CD4-positive, alpha-beta T cell treated with Interleukin-15 for 4 hours (primary cell): ENCODE measurements at places on chromosomes 7 and 10.

DNA sequence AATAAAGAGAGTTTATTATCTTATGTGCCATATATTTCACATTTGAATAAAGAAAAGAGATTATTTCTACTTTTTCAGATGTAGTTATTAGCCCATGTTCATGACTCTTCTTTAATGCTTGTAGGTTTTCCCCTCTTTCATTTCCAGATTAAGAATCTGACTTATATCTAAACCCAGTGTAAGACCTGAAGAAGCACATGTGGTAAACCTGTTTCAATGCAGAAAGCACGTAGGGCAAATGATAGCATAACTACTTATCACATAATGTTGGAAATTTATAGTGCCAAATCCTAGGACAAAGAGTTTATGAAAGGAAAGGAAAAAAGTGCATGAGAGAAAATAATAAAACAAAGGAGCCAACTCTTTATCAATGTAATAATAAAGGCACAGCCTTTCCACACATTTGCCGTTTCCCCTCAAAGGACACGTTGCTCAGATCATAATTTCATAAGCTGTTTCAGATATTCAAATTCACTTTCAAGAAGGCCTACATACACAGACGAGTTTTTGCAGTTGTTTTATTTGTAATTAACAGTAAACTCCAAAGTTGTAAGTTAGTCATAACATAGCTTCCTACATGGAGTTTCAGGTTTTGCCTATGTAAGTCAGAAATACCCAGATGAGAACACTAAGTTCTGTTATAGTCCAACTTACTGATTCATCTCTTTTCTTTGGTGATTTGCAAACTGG lies 88.8 kb upstream of the MDFIC start:
- DNase-seq: no peak

- DNase-seq: no peak
These were observed 56.2 kb upstream of the MGMT start for GRCh38 chr10:129410688-129411392.

GRCh38 chr10:46522295-46523118 lies 34.0 kb downstream of the GPRIN2 start:
- DNase-seq: no peak

- no peak for DNase-seq
These were observed 65.2 kb upstream of the FAM20C start for GRCh38 chr7:127064-127598.

- DNase-seq: no peak
These were observed 149.7 kb downstream of the WNT2 start for GRCh38 chr7:117173035-117173770.

DNA sequence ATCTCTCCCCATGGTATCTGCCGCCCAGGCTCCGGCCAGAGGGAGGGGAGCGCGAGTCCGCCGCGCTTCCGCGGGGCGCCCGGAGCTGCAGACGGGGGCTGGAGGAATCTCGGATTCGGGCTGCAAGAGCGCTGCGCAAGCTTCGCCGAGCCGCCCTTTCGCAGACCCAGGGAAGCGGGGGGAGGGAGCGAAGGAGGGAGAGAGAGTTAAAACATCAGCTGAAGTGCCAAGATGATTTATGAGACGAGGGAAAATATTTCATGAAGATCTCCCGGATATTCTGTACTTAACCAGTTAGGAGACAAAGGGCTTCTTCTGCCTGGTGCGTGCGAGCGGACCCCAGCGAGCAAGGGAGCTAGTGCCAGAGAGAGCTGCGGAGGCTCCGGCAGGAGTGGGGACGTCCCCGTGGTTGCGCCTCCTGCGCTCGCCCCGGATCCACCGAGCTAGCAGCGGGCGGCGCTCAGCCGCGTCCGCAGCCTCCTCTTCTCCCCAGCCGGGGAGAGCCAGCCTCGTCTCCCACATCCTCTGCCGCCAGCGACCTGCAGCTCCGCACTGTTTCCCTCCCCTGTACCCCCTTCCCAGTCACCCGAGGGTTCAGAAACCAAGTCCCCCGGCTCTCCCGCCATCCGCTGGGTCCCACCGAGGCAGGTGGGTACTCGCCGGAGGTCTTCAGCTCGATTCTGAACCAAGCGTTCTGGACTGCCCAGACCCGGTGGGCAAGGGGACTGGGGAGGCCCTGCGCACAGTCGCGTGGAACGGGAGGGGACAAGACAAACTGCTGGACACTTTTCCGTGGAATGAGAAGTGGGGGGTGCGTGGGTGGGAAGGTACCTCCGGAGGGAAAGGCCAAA lies 1.0 kb upstream of the PAX2 start:
- DNase-seq: no peak

- DNase-seq: no peak
These were observed 95.2 kb downstream of the WDR37 start for GRCh38 chr10:1151076-1152033.

- DNase-seq: no peak
These were observed 27.4 kb upstream of the HSPA12A start for GRCh38 chr10:116769791-116770190.

- DNase-seq: no peak
These were observed 297.8 kb downstream of the KLF6 start for GRCh38 chr10:3487228-3487627.

DNA sequence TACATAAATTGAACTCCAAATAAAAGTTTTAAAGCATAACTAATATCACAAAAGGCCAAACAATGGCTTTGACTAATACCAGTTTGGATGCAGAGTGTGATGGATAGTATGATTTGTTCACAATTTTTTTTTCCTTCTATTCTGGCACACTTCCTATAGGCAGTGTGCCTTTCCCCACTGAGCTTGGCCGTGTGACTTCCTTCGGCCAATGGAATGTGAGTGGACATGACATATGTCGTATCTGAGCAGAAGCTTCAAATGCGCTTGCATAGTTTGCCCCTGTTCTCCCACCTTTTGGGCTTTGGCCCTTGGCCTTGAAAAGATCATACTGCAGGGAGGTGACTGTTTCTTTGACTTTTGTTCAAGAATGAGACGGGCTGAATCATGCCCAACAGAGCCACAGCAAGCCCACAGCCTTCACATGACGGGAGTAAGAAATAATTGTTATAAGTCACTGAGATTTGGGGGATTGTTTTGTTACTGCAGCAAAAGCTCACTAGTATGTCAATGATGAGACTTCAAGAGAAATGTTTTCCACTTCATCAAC lies 279.9 kb upstream of the NEBL start:
- DNase-seq: no peak

DNA sequence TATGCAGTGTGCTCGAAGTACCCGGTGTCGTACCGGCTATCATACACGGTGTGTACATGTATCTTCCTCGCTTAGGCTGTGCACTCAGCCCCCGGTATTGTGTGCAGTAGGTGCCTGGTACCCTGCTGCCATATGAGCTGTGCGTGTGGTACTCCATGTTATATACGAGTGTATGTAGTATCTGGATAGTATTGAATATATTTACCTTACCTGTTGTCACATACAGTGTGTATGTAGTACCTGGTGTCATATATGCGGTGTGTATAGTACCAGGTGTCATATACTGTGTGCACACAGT lies 1.2 kb downstream of the ZMYND11 start:
- no peak for DNase-seq

DNA sequence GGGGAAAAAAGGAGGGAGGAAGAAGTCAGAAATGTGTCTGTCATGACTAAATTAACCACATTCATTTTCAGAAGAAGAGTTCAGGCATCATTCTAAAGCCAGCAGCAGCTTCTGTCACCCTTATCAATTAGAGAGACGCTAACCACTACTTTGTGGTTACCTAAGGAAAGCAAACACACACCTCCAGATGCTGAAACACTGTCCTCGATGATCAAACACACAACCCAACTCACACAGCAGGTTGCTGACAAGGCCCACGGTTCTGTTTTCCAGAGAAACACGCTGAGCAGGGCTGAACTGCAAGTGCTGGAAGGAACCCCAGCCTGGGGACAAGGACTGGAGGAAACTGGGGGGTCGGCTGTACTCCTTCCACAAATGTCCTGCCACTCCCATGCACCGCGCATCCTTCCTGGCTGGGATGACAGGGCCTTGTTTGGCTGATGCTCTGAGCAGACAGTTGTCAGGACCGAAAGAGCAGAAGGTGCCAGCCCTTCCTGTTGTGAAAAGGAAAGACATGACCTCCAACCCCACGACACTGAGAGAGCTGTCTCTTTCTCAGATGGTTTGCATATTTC lies 36.6 kb downstream of the PRKCQ start:
- DNase-seq: peak; percentile 77

DNA sequence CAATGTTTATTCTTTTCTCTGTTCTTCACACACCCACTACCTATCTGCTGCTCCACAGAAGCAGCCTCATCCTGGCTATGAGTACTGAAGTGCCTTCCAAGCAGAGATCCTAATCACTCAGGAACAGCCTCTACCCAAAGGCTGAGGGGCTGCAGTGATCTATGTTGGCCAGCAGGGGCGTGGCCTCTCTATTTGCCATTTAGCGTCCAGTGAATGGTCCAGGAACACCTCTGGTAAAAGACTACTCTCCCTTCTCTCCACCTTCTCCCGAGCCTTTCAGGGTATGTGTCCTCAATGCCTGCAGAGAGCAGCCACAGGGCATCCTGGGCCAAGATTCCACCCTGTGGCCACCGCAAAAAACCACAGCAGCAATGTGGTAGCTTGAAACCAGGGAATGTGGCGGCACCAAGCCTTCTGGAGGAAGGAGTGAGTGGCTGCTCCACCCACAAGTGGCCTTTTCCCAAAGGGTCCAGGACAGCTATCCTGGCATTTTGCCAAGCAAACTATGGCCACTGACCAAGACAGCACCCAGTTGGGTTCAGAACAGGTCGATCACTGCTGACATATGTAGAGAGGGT lies 70.9 kb downstream of the SYPL1 start:
- DNase-seq: peak; percentile 21

GRCh38 chr7:130831817-130832481 lies 97.9 kb upstream of the KLF14 start:
- DNase-seq: peak; percentile 25

DNA sequence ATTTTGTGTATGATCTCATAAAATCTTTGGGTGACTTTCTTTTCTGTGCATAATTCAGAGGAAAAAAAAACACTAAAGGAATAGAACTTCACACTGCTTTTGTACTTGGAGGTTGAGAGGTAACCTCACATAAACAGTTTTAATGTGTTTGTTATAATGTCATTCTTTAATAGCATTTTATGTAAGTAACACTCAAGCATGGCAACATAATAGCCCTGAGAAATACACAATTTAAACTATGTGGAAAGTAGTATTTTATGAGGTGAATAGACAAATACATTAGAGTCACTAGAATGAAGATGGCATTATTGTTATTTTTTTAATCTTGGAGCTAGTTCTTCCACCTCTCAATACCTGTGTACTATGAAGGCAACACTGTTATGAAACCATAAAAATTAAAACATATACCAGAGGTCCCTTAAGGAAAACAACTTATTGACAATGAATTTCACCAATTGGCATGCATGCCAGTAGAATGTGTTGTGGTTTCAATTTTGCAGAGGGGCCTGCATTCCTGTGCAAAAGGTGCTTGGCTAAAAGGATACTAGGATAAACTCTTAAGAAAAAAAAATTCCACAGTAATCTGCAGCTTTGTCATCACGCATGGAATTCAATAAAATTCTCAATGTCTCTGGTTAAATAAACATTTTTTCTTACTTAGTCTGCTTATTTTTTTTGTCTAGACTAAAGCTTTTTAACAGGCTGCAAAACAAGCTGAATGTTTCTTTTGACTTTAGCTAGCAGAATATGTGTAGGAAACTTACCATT lies 102.5 kb downstream of the CD36 start:
- no peak for DNase-seq

DNA sequence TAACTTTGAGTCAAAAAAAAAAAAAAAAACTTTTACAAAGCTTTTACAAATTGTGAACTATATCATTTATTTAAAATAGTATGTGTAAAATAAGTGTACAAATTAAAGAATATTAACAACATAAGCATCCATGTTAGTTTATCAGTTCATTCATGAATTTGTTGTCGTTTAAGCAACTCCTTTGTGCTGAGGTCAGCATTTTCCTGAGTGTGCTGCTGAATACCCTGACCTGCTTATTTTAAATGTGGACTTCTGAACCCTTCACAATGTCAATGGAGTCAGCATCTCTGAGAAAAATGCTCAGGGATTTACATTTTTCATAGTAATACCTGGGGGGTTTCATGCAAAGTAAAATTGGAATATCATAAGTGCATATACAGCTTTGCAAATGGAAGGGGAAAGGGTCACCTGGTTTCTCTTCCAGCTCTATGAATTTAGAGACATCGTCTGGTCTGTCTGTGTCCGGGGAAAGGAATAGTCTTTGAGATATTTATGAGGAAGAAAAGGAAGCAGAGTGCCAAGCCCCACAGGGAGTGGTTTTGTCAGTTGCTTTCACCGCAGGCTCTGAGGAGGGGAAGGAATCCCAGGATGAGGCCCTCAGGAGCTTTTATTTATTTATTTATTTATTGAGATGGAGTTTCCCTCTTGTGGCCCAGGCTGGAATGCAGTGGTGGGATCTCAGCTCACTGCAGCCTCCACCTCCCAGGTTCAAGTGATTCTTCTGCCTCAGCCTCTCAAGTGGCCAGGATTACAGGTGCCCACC lies 125.5 kb upstream of the SVIL start:
- no peak for DNase-seq

DNA sequence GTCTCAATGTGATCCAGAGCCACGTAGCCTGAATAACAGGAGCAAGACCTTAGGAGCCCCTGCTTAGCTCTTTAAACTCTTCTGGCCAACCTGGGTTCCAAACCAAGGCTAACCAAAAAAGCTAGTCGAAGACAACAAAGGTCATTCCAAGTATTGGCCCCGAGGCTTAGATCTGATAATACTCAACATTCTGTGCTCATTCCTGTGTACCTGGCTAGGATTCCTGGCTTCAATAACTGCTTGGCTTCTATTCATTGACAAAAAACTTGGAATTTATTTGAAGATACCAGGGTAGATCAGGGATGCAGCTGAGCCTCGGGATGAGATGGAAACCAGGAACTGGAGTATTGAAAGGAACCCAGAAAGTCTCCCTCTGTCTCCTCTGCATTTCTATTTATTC lies 4.1 kb upstream of the SGMS1 start:
- DNase-seq: no peak

- no peak for DNase-seq
These were observed 473.8 kb downstream of the KCNMA1 start for GRCh38 chr10:77163670-77164348.

DNA sequence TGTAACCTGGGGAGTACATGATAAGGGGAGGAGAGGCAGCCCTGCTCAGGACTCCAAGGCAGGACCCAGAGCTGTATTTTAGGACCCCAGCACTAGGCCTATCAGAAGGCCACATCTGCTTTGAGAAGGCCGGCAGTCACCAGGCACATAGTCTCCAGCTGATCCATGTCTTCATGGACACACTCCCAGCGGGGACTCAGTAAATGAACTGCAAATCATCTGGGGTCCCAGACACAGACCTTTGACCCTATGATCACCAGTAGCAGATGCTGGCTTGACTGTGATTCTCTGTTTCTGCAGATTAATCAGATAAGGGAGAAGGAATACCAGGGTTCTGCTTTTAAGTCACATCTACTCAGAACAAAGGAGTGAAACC lies 341.4 kb upstream of the PODXL start:
- DNase-seq: no peak
